SJSA1 (cell line): ENCODE measurements at places on chromosomes 1 and 21. TPM values are rescaled to one million over a fixed set of nuclear protein-coding genes. Genes with fewer than 3 reads are reported as not detected.

The SELL gene
- total RNA-seq = 0.58 TPM in 1 of 2 replicates, not detected in the other

The SPRR2B gene
- total RNA-seq = not detected in 2 replicates

The TDRD10 gene
- not detected in 2 replicates for total RNA-seq

The IFT25 gene
- 61.5 and 81.6 TPM in 2 replicates for total RNA-seq

The GNB1 gene
- 98.9 and 108 TPM in 2 replicates for total RNA-seq

The CFAP141 gene
- total RNA-seq = not detected in 2 replicates

The LCE3D gene
- not detected in 2 replicates for total RNA-seq

The ELAVL4 gene
- not detected in 2 replicates for total RNA-seq

The PIAS3 gene
- total RNA-seq = 7.5 and 15.7 TPM in 2 replicates

The PGLYRP4 gene
- total RNA-seq = not detected in 2 replicates

The CBR1 gene
- total RNA-seq = 105 and 169 TPM in 2 replicates

The CLCNKB gene
- total RNA-seq = not detected in 2 replicates

The SLC25A34 gene
- 0.22 and 0.92 TPM in 2 replicates for total RNA-seq

The FCGR1A gene
- not detected in 2 replicates for total RNA-seq

The LRRC39 gene
- total RNA-seq = 0.13 TPM in 1 of 2 replicates, not detected in the other

The LYPD8 gene
- not detected in 2 replicates for total RNA-seq

The HES2 gene
- 0.03 TPM in 1 of 2 replicates, not detected in the other for total RNA-seq

The RNU1-1 gene
- under 0.01 and 294 TPM in 2 replicates for total RNA-seq

The SPRR4 gene
- not detected in 2 replicates for total RNA-seq

The OR2W3 gene
- total RNA-seq = not detected in 2 replicates

The IGFN1 gene
- 0.03 TPM in 1 of 2 replicates, not detected in the other for total RNA-seq

The F5 gene
- total RNA-seq = not detected in 2 replicates

The KCNE1 gene
- total RNA-seq = 0.16 and 2.2 TPM in 2 replicates

The DEGS1 gene
- 100 and 210 TPM in 2 replicates for total RNA-seq

The UFC1 gene
- total RNA-seq = 60.4 and 105 TPM in 2 replicates

The OR14A16 gene
- total RNA-seq = not detected in 2 replicates

The CLIC6 gene
- total RNA-seq = not detected in 2 replicates

The LCE2B gene
- total RNA-seq = not detected in 2 replicates

The LRRC38 gene
- not detected in 2 replicates for total RNA-seq

The TRIM62 gene
- total RNA-seq = 4.1 and 6.2 TPM in 2 replicates

The C4BPB gene
- total RNA-seq = 0.28 and 1.8 TPM in 2 replicates

The HES3 gene
- total RNA-seq = not detected in 2 replicates

The AKR7A3 gene
- total RNA-seq = 0.21 and 0.53 TPM in 2 replicates

The LIN28A gene
- total RNA-seq = not detected in 2 replicates

The IFNLR1 gene
- total RNA-seq = 0.06 TPM in 1 of 2 replicates, not detected in the other

The KRTAP12-2 gene
- total RNA-seq = not detected in 2 replicates
